ENCODE measurements at places on chromosomes 4 and X.

DNA sequence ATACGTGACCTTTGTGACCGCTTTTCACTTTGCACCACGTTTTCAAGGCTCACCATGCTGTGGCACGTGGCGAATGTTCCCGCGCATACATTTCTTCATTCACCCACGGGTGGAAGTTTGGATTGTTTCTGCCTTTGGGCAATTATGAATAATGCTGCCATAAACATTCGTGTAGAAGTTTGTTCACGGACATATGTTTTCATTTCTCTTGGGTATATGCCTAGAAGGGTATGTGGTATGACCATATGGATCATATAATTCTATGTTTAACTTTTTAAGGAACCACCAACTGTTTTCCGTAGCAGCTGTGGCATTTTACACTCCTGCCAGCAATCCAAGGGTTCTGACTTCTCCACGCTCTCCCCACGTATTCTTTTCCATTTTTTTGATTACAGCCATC, 60.9 kb upstream of the MXD4 start:
- DNase-seq: no peak

GRCh38 chrX:129559783-129560182, 19.7 kb downstream of the OCRL start:
- no peak for DNase-seq

DNA sequence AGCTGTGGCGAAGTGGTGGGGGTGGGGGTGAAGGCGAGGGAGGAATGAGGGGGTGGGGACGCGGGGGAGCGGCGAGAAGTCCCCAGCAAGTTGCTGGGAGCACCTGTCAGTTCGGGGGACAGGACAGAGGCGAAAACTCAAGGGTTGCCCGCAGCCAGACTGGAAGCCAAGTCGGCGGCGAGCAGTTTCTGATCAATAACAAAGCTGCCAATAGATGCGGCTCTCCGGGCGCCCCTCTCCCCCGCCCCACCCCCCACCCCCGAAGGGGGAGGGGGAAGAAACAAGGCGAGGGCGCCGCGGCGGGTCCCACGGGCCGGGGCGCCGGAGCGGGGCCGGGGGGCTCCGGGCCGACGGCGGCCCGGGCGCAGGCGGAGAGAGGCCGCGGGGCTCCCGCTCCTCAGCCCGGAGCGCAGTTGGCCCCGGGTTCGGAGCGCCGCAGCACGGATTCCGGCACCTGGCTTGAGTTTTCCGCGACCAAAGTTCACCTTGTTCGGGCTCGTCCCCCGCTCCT, 379 bp downstream of the PDGFC start:
- DNase-seq: peak; percentile 51

- DNase-seq: no peak
Observed at GRCh38 chr4:102592256-102592655, 91.1 kb downstream of the NFKB1 start.

DNA sequence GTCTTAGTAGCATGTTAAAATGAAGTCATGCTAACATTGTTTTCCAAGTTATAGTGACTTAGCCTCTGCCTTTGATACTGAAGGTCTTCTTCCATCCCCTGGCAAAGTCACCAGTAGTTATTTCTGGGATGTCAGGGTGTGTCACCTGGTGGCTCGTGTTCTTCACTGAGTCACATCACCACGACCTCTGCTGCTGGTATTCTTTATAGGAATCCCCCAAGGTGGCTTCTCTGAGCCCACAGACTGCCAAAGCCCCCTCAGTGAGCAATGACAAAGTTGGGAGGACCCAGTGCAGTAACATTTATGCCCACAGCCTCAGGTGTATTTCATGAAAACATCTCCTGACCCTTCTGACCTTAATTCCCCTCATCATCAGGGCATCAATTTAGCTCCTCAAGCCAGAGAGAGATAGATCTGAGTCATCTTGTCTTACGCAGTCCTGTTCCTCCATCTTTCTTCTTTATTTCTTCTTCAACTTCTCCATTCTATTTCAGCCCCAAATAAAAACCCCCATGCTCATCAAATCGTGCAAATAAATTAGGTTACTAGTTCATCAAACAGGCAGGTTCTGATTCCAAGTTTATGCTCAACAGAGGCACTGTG, 29.3 kb upstream of the GPRIN3 start:
- DNase-seq: no peak

DNA sequence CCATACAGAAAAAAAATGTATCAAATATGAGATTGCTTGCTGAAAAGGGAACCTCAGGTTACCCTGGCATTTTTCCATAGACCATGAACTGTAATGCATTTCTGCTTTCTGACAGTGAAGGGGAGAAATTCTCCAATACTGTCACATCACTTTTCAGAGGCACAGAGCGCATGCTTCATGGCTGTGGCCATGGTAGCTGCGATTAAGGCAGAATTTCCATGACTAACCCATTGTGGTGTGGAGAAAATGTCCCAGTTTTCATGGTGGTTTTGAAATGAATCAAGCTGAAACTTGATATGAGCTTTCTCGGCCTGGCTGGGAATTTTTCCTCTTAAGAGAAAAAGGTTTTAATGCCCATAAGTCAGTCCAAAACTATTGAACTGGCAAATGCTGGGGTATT, 39.5 kb upstream of the MAP3K15 start:
- no peak for DNase-seq

DNA sequence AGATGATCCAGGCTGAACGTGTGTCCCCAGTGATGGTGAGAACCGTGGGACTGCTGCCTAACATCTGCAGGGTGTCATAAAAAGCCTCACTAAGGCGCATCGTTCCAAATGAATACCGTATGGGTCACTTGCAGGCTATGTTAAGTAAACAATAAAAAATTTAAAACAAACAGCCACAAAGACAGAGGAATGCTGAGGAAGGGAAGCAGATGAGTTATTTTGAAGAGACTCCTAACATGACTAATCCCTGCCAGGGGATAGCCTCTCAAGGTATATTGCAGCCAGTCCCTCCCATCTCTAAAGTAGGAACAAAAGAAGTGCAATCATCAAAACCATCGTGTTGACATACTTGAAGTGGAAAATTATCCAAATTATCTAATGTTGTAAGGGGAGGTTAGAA, 83.8 kb downstream of the UNC5C start:
- DNase-seq: peak; percentile 63

DNA sequence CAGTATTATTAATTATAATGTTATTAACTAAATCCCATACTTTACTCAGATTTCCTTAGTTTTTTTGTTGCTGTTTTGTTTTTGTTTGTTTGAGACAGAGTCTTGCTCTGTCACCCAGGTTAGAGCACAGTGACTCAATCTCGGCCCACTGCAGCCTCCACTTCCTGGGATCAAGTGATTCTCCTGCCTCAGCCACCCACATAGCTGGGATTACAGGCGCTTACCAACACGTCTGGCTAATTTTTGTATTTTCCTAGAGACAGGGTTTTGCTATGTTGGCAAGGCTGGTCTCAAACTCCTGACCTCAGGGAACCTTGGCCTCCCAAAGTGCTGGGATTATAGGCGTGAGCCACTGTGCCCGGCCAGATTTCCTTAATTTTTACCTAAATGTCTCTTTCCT, 72.2 kb downstream of the ANAPC4 start:
- DNase-seq: no peak

GRCh38 chrX:82813671-82814078, 694.4 kb upstream of the POU3F4 start:
- peak; percentile 64 for DNase-seq

GRCh38 chr4:20847124-20847747, 147.0 kb downstream of the PACRGL start:
- no peak for DNase-seq

DNA sequence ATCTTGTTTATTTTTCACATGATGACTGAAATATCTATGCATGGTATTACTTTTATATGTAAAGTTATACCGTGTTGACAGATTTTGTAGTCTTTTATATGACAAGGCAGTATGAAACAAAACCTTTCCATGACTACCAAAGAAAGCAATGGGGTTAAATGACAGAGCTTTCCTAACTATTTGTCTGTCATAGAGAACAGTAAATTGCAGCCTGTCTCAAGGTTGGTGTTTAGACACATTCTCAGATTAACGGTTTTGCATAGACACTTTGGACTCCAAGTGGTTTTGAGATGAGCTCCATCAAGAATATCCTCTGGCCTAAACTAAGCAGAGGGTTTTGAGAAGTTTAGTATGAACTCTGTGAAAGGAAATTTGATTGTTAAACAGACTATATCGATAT, 180.7 kb upstream of the TENM3 start:
- peak; percentile 3 for DNase-seq

DNA sequence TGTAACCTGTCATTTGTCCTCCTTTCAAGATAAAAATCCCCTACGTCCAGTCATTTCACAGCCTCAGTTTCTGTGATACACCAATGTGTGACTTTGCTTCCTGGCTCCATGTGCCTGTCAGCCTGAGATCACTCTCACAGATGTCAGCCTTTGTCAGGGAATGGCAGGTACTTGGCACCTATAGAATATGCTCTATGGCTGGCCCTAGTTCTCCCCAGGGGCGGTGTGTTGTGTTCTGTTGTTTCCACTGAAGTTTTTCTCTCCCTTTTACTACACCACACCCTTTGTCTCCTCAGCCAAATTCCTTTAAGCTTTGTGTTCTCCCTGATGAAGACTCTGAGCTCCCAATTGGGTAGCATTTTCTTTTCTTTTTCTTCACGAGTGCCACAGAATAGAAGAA, 81.7 kb downstream of the ALPK1 start:
- DNase-seq: peak; percentile 71

DNA sequence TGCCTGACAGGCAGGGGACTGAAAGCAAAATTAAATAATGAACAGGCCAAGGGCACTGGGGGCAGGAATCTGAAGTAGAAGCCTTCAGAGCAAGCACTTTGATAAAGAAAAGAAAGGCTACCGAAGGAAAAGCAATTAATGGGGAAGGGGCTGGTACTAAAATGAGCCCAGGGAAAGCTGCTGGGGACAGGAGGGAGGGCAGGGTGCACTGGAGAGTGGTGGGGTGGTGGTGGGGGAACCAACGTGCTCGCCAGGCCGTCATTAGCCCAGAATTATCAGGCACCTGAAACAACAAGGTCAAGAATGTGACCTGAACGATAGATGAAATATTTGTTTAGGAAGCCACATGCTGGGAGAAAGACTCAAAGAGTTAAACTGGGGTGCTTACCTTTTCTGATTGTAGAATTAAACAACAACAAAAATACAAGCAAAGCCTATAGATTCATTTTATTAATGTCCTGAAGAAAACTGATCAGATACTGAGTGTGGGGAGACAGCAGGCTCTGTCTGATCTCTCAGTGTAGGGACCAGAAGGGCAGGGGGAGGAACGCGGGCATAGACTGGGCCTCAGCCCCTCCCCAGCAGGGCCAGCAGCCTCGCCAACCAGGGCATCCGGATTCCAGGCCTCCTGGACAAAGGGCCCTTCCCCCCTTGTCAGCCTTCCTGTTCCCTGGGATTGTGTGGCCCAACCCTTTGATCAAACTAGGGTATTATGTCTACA, 239.7 kb upstream of the KLF3 start:
- no peak for DNase-seq

GRCh38 chr4:164440199-164440598, 313.7 kb upstream of the SMIM31 start:
- no peak for DNase-seq

Data from NCI-H69 (cell line).